ENCODE measurements at places on chromosomes 6 and 20.

GRCh38 chr20:5118220-5119142 is 1.3 kb downstream of the PCNA start:
- peak; percentile 16 for DNase-seq

- DNase-seq, result no peak
Observed at GRCh38 chr6:129764761-129765407, 54.9 kb upstream of the ARHGAP18 start.

DNA sequence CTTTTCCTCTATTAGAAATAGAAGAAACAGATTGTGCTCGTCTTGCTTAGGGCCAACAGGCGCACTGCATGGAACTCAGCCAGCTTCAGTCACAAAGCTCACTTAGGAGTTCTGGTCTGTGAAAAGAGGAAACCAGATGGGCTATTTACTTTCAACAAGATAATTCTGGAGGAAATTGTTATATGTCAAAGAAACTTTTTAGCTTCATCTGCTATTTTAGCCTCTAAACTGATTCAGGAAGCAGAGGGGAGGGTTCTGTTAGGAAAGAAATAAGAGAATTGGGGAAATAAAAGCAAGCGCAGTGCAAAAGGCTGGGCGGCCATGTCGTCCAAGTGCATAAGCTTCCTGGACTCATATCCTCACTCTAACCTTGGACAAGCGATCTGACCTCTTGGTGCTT is 21.3 kb downstream of the PRKN start:
- no peak for DNase-seq

- no peak for DNase-seq
Observed at GRCh38 chr20:57656252-57656820, 36.1 kb upstream of the ZBP1 start.

- no peak for DNase-seq
Observed at GRCh38 chr6:94350833-94351232, 931.5 kb upstream of the EPHA7 start.

DNA sequence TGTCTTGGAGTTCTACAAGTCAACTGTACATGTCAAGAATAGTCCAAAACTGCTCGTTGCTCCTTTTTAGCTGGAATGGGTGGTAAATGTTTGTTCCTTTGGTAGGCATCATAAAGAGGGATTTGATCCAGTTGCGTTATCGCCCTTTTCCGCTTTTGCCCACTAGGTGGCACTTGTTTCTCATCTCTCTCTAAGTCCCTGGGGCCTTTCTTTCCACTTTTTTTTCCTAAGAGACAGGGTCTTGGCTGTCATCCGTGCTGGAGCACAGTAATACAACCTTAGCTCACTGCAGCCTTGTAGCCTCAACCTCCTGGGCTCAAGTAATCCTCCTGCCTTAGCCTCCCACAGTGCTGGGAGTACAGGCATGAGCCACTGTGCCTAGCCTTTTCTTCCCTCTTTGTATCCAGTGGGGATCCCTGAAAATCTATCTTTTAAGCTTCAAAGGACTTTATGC is 20.7 kb downstream of the GTPBP2 start:
- peak; percentile 84 for DNase-seq

- DNase-seq, result no peak
Observed at GRCh38 chr20:56420940-56421688, 9.1 kb downstream of the CASS4 start.

- DNase-seq, result no peak
Observed at GRCh38 chr20:44835116-44835515, 24.8 kb upstream of the RIMS4 start.

DNA sequence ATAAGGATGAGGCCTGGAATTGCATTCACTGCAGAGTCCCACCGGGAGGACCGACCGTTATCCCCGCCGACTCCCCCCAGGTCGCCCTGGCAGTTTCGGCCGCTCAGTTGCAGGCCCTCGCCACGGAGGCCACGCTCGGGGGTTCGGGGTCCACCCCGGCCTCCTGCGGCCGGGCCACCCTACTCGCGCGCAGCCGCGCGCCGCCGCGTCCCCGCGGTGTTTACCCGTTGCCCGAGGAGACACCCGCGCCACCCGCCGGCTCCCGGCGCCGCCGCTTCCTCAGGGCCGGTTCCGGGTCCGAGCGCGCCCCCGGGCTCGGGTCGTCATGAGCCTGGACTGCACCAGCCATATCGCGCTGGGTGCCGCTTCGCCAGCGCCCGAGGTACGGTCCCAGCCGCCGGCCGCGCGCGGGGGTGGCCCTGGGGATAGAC is at the start of gene CCDC170:
Gene CCDC170, plus strand, starts transcription at position 214 of the 431 bp plus-strand sequence. Its CDS starts 112 bp downstream, at position 326.
- DNase-seq, result peak; percentile 36

DNA sequence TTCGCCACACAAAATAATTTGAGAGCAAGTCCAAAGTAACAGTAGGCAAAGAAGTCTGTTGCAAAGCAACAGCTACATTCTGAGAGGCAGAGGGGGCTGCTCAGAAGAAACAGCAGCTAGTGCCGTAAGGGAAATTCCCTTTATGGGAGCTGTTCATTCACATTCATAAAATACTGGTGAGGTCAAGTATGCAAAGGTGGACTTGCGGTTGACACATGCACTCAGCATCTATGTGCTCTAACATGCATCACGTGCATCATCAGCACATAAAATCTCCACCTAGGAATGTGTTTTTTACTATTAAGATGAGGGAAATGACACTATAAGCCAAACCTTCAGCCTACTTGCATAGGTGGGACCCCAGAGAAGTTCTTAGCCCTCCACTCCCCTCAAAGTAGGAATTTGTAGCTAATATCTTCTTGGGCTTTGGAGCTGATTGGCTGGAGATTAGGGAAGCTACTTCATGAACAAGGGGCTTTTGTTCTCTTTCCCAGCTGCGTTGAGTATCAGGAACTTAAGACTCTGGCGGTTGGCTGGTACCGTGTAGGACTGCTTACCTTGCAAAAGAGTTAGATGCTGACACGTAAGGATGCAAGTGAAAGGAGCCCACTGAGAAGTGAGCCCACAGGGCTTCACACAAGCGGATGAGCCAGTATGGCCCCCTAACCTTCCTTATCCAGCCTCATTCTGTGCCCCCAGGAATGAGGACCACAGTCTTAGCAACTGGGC is 12.4 kb downstream of the CST3 start:
- peak; percentile 70 for DNase-seq

DNA sequence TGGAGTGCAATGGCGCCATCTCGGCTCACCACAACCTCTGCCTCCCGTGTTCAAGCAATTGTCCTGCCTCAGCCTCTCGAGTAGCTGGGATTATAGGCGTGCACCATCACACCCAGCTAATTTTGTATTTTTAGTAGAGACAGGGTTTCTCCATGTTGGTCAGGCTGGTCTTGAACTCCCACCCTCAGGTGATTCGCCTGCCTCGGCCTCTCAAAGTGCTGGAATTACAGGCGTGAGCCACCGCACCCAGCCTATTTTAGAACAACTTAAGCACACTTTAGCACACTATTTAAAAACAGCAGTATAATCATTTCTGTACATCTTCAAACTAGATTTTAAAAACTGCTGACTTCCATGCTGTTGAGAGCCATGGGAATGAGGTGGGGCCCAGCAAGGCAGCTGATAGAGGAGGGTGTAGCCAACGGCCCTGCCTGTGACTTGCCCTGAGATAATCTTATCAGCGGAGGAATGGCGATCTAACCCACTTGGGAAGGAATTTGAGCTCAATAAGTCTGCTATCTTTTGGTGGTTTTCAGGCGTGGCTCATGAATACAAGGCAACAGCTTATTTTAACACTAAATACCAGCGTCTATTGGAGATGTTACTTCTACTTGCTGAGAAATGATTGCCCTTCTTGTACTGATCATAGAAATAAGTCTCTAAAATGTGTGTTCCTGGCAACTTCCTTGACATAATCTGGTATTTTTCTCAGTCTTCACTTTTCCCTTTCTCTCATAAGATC is 12.1 kb downstream of the ZDHHC14 start:
- no peak for DNase-seq

GRCh38 chr6:137305691-137306090 is 86.5 kb upstream of the IFNGR1 start:
- DNase-seq, result no peak

GRCh38 chr20:20593447-20594170 is 118.8 kb downstream of the RALGAPA2 start:
- peak; percentile 63 for DNase-seq
